Adipocyte (in vitro differentiated cells): ENCODE measurements at places on chromosomes 13 and 19.

DNA sequence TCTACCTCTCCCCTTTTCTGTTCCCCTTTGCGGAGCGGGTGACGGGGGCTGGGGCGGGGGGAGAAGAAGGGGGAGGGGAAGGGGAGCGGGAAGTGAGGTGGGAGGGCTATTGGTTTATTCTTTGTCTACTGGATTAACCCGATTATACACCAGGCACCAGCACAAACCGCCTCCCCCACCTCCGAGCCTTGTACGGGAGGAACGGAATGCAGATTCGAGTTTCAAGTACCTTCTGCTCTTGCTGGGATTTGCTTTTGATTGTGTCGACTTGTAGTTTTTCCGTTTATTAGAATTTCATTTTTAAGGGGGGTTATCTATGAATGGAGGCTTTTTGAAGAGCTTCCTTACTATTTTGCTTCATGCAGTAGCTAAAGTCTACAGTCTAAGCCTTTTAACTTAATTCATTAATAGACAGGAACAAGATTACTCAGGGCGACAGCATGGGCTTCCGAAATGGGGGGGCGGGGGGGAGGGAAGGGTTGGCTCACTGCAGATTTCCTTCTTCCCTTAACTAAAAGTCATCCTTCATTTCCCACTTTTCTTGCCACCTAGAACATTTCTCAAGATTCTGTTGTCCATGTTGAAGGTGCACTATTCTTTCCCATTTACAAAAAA is 937 bp upstream of the SPRY2 start:
- DNase-seq, result peak; percentile 56

DNA sequence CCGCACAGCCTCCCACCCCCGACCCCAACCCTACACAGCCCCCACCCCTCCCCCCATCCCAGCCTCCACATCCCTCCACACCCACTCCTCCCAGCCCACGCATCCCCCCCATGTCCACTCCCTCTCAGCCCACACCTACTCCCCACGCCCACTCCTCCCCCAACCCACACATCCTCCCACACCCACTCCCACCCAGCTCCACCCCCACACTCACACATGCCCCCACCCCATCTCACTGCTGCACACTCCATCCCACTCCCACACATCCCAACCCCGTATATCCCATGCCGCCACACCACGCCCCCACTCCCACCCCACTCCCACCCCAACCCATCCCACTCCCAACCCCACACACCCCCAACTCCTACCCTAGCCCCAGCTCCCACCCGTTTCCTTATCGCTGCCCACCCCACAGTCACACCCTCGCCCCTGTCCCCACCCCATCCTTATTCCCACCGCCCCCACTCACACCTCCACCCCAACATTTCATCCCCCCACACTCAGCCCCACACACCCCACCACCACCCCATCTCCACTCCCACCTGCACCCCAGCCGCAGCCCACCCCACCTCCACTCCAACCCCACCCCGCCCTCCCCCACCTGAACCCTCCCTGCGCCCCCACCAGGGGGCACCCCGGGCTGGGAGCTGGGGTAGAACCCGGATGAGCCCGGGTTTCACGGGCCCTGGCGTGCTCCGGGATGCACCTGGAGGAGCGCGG is 809 bp downstream of the TDRD12 start:
- no peak for DNase-seq

DNA sequence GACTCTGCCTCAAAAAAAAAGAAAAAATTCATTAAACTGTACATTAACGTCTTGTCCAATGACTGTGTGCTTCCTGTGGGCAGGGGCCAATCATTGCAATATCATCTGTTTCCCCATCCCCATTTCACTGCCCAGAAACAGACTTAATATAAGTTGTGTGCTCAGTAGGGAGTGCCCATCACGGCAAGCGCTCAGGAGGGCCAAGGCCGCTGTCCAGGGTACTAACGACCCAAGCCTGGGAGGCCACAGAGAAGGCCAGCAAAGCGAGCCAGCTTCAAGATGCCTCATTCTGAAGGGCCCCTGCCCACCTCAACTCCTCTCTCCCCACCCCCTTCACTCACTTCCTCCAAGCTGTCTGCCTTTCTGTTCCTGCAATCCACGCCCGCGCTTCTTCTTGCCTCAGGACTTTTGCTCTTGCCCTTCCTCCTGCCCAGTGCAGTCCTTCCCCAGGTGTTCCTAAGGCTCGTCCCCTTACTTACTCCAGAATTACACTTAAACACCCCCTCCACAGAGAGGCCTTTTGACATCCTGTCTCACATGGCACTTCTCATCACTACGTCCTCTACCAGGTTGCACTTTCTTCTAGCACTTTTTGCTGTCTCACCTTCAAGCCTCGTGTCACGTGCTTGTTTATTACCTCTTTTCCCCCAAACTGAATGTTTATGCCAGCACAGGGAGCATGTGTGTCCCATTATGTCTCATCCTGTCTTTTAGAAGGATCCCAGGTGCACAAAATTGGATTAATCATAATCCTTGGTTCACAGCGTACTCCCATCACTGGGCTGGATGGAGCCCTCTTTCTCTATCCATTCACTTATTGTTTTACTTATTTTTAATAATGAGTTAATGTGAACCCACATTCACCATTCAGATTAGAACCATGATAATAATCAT is 11.3 kb upstream of the POU2F2 start:
- DNase-seq, result peak; percentile 53

DNA sequence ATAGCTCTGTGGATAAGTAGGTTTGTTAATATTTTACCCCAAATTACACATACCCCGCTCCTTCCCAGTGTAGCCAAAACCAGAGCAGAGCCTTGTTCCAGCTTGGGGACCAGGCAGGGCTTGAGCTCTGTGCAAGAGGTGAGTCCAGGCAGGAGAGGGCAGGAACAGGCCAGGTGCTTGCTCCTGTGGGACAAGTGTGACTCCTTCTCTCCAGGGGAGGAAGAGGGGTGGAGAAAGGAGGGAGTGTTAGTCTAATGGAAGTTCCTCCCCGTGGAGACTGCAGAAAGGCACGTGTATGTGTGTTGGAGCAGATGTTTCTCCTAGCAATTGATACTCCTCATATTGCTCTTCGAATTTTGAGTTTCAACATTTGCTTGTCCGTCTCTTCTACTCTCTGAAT is 201.0 kb downstream of the FGF9 start:
- no peak for DNase-seq

DNA sequence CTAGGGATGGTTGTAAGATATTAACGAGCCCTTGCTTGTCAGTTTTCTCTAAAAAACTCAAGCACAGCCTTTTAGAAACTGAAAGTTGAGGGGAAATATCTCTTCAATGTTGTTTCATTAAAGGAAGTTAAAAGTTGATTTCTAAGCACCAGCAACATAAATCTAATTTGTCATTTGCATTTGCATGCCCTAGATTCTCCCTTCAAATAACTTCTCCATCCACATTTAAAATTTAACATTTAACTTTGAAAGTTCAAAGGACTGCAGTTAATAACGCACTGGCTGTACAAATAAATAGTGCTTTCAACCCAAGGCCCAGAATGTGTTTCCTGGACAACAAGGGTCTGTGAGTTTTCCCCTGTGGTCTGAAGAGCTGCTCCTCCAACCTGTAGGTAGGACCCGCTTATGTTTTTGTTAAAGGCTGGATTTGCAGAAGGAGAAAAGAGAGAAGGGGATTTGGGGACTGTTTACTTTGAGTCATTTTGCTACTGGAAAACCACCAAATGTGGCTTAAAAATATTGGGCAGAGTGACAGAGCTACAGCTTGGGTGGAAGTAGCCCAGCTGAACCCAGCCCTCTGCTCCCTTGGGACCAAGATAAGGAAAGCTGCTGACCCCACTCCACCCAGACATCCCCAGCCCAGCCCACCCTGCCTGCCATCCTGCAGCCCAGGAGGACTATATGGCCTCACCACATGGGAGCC is 39.8 kb downstream of the TNFRSF19 start:
- peak; percentile 37 for DNase-seq

- no peak for DNase-seq
These were observed 60.0 kb downstream of the ZNF627 start for GRCh38 chr19:11657307-11657706.

GRCh38 chr13:46211116-46211482 is 629 bp upstream of the LRRC63 start:
- peak; percentile 1 for DNase-seq

DNA sequence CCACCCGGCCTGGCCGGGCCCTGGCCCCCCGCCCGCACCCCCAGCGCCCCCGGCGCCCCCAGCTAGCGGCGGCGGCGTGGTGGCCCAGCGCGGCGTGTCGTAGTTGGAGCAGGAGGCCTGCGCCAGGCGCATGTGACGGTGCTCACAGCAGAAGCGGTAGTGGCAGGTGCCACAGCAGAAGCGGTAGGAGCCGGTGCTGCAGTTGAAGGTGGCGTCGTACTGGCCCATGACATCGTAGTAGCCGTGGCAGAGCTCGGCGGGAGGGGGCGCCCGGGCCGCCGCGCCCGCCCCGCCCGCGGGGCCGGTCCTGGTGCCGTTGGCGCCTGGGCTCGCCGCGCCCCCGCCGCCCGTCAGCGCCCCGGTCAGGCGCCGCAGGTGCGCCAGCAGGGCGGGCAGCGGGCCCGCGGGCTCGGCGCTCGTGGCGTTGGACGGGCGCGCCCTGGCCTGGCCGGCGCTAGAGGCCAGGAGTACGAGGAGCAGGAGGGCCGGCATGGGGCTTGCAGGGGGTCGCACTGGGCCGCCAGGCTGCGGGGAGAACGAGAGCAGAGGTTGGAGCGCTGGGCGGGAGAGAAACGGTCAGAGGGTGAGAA is 633 bp downstream of the SHISA7 start:
- no peak for DNase-seq

- DNase-seq, result no peak
These were observed 469.9 kb downstream of the COG6 start for GRCh38 chr13:40125336-40125735.
